Activated CD4-positive, CD25-positive, alpha-beta regulatory T cell treated with anti-CD3 and anti-CD28 coated beads, Interleukin-2, amount 50 U/mL, for 72 hours (primary cell): ENCODE measurements at places on chromosomes 6 and 20.

- DNase-seq: no peak
Measured at GRCh38 chr6:106275692-106276091, 49.9 kb downstream of the ATG5 start.

DNA sequence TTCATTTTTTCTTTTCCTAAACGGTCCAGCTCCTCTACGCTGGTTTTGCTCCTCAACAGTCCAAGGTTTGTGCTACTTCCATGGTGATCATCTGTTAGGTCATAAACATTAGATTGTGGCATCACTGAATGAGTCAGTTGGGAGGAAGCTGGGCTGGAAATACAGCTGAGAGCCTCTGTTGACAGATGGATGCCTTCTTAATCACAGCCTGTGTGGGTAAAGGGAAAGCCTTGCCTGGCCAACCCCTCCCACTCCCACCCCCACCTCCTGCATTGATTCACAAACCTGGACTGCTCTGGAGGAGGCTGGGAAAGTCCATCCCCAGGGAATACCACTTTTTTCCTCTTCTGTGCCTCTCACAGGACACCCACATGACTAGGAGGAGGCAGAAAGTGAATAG is 180.6 kb upstream of the CCN2 start:
- DNase-seq: no peak

DNA sequence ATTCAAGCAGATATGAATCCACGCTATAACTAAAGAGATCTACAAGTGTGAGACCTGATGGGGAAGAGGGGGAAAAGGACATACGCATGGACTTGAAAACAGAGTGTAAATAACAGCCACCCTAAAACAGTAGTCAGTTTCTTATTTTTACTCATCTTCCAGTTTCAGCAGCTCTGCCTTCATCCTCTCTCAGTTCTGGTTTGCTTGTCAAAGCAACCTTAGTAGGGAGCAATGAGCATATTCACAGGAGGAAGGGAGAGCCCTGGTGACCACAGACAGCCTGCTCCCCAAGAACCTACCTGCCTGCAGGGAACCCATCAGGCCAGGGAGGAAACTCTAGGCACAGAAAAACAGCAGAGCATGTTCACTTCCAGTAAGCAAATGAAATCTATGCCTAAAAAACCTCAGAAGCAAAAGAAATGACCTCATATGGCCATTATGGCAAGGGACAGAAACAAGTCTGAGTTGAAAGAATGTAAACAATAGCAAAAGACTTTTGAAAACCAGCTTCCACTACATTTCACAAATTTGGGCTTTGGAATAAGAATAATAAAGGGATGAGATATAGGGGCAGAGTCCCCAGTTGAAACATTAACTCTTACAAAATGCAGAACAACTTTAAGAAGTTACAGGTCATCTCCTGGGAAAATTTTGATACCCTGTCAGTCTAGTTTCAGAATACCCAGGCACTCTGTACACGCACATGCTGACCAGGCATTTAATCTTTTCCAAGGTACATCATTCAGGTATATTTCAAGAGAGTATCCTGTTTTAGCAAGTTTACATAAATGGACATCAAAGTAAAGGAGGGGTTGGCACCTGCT is 120.8 kb upstream of the BCLAF1 start:
- DNase-seq: no peak

GRCh38 chr20:23161968-23162696 is 76.0 kb upstream of the CD93 start:
- DNase-seq: no peak

DNA sequence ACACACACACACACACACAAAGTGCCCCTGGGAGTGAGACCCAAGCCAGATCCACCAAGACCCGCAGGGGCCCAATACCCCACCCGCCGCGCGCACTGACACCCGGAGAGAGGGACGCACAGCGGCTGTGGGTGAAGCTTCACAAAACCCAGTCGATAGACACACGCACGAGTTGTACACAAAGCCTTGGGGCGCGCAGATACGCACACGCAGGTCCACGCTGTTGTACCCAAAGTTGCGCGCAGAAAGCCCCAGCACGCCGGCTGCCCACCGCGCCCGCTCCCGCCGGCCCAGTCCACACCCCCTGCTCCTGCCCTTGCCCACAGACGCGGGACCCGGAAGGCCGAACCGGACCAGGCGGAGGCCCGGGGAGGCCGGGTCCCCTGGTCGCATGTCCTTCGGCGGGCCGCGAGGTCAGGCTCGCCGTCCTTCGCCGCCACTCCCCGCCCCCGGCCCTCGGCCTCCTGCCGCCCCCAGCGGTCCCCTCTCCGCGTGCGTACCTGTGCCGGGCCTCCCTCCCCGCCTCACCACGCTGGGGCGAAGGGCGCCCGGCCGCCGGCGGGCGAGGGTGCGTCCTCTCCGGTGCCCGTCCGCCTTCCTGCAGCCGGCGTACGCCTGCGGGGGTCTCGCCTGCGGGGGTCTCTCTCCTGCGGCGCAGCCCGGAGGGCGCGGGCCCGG is at the start of gene TMEM74B:
TMEM74B (minus strand) TSS at position 344 of the 678 bp plus-strand sequence. CDS start 1,180 bp downstream, outside the sequence.
- DNase-seq: no peak

GRCh38 chr6:144823131-144823530 is 538.0 kb downstream of the UTRN start:
- DNase-seq: no peak
